ENCODE measurements at places on chromosomes 5 and 9. TPM values are rescaled to one million over a fixed set of nuclear protein-coding genes. Genes with fewer than 3 reads are reported as not detected.

Gene FOXD4L5
- total RNA-seq: 0.05 TPM

DNA sequence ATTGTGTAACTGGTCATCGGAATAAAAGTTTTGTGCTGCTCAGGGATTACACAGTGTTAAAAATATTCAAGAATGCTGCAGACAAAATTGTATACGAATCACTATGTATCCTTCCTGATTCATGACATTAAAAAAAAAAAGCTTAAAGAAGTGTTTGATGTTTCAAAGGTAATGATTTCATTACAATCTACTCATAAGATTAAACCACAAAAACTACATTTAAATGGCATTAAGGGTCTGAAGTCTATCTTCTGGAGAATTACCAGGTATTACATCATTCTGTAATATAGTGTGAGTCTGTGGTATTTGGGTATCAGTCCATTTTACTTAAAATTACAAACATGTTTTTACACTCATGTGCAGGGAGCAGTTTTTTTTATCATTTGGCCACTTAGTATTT lies 324.4 kb downstream of the NDUFS4 start:
- H3K4me3 ChIP-seq: no peak overlapping the region
- DNase-seq: no peak
- H3K36me3 ChIP-seq: no peaks in the 10 kb centered on the region
- H3K4me1 ChIP-seq: peaks cover 31% of the 10 kb centered on the region

DNA sequence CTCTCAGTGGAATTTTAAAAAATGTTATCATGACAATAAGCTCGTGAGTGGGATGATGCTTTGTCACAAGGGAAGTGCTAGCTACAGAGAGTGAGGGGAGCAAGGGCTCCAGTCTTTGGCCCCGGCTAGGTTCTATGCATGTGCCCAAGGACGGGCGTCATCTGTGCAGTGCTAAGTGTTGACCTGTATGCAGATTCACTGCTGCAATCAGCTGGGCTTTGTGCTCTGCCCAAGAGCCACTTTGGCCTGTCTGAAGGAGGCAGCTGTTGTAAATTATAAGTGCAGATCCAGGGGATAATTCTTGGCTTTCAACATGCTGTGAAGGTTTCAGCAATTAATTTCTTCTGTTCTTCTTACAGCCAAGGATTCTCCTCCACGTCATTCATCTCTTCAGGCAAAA lies 268.6 kb downstream of the PSAT1 start:
- no peak for DNase-seq
- peaks cover 28% of the 10 kb centered on the region for H3K4me1 ChIP-seq
- H3K36me3 ChIP-seq: no peaks in the 10 kb centered on the region
- H3K27me3 ChIP-seq: peaks cover 2% of the 10 kb centered on the region
- no peak overlapping the region for H3K4me3 ChIP-seq

DNA sequence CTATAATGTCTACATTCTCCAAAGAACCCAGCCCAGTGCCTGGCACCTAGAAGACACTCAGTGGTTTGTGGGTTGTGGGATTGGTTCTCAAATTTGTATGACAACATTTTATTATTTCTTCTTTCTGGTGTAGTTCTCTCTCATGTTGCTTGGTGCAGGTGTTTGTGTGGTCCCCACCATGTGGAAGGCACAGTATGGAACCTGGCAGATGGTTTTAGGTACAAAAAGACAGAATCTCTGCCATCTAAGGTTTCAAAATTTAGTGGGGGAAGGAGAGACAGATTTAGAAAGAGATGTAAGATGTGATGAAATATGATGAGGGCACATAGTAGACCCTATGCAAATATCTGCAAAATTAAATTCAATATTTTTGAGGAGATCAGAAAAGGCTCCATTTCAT lies 323.8 kb downstream of the CDK5RAP2 start:
- no peaks in the 10 kb centered on the region for H3K4me1 ChIP-seq
- peaks cover 2% of the 10 kb centered on the region for H3K27me3 ChIP-seq
- no peak overlapping the region for H3K4me3 ChIP-seq
- no peak overlapping the region for H3K27ac ChIP-seq
- H3K36me3 ChIP-seq: no peaks in the 10 kb centered on the region

GRCh38 chr5:50559955-50560354 lies 106.5 kb upstream of the PARP8 start:
- no peaks in the 10 kb centered on the region for H3K4me1 ChIP-seq
- H3K27ac ChIP-seq: no peak overlapping the region
- H3K27me3 ChIP-seq: no peaks in the 10 kb centered on the region
- H3K4me3 ChIP-seq: no peak overlapping the region
- DNase-seq: no peak
- no peaks in the 10 kb centered on the region for H3K36me3 ChIP-seq

DNA sequence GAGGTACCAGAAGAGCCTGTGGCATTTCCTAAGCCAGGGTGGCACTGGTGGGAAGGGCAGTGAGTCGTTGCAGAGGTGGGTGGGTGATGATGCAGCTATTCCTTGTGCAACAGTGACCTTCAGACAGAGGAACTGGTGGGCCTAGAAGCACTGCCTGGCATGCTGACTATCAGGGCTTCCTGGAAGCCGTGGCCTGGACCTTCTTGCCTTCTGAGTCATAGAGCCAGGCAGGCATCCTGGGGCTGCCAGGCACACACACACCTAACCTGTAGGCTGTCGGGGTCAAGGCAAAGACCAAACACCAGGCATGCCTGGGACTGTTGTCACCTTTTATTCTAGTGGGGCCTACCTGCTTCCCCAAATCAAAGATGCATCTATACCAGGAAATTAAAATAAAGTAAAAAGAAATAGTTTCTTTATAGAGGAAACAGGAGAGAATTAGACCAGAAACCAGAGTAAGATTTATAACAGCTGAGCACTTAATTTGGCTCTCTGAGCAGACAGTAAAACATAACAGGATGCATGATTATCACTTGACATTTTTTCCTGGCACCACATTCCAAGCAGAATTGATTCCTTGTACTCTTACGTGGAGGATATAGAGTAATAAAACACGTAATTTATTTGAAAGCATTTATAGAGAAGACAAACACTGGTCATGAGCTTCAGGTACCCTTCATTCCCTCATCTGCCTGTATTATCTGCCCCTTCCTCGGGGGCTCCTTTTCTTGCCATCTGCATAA lies 25.1 kb downstream of the NANS start:
- peaks cover 2% of the 10 kb centered on the region for H3K27me3 ChIP-seq
- 0 out of 2 replicates have a peak overlapping the region, but pooled peaks have one; percentile 15 for H3K4me3 ChIP-seq
- H3K27ac ChIP-seq: peak overlapping the region; percentile 75
- H3K36me3 ChIP-seq: peaks cover 44% of the 10 kb centered on the region

GRCh38 chr9:95250462-95251221 lies 66.9 kb downstream of the FANCC start:
- H3K4me3 ChIP-seq: no peak overlapping the region

GRCh38 chr9:16720386-16720785 lies 150.1 kb downstream of the BNC2 start:
- H3K4me3 ChIP-seq: peak overlapping the region; percentile 31
- no peak for DNase-seq
- H3K27ac ChIP-seq: peak overlapping the region; percentile 49
- H3K36me3 ChIP-seq: peaks cover 4% of the 10 kb centered on the region

Gene DNM1
- 18.6 TPM for total RNA-seq

Gene MAMDC2
- 15.0 TPM for total RNA-seq

- peaks cover 17% of the 10 kb centered on the region for H3K36me3 ChIP-seq
- DNase-seq: peak; percentile 69
- H3K27me3 ChIP-seq: peaks cover 6% of the 10 kb centered on the region
- peaks cover 61% of the 10 kb centered on the region for H3K4me1 ChIP-seq
These were observed at the start of gene CCDC107 for GRCh38 chr9:35658137-35658967. Gene CCDC107, plus strand, starts transcription at chr9:35658292. Its CDS starts 88 bp downstream, at chr9:35658380.

Gene MARCHF3
- total RNA-seq: 22.0 TPM

Gene MAPK9
- total RNA-seq: 34.9 TPM

GRCh38 chr9:128145536-128145935 lies 3.7 kb upstream of the LCN2 start:
- peaks cover 37% of the 10 kb centered on the region for H3K27me3 ChIP-seq
- no peak overlapping the region for H3K27ac ChIP-seq
- DNase-seq: no peak
- peaks cover 5% of the 10 kb centered on the region for H3K4me1 ChIP-seq
